ENCODE measurements at places on chromosomes 3 and 15. TPM values are rescaled to one million over a fixed set of nuclear protein-coding genes. Genes with fewer than 3 reads are reported as not detected.
A peak's percentile ranks its signal among the peaks of the same experiment; 100 is the strongest.

GRCh38 chr3:129360705-129361460 lies 67.6 kb downstream of the EFCAB12 start:
- peak; percentile 34 for DNase-seq

DNA sequence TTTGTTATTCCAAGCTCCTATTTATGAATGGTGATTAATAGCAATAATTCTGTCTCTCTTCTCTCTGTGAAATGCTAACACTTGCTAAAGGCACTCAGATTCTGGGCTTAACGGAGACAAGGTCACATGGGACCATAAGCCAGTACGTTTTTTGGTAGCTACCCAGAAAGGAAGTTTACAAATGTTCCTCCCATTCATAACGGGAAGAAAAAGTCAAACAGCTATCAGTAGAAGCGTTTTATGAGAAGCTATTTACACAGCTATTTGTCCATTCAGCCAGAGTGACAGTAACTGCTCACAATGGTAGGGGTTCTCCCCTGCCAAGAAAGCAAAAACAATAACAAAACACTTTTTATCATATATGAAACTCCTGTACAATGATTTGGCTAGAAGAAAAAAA lies 51.5 kb downstream of the ZMAT3 start:
- no peak for DNase-seq

GRCh38 chr3:101204246-101204645 lies 116.1 kb downstream of the IMPG2 start:
- no peak for DNase-seq

DNA sequence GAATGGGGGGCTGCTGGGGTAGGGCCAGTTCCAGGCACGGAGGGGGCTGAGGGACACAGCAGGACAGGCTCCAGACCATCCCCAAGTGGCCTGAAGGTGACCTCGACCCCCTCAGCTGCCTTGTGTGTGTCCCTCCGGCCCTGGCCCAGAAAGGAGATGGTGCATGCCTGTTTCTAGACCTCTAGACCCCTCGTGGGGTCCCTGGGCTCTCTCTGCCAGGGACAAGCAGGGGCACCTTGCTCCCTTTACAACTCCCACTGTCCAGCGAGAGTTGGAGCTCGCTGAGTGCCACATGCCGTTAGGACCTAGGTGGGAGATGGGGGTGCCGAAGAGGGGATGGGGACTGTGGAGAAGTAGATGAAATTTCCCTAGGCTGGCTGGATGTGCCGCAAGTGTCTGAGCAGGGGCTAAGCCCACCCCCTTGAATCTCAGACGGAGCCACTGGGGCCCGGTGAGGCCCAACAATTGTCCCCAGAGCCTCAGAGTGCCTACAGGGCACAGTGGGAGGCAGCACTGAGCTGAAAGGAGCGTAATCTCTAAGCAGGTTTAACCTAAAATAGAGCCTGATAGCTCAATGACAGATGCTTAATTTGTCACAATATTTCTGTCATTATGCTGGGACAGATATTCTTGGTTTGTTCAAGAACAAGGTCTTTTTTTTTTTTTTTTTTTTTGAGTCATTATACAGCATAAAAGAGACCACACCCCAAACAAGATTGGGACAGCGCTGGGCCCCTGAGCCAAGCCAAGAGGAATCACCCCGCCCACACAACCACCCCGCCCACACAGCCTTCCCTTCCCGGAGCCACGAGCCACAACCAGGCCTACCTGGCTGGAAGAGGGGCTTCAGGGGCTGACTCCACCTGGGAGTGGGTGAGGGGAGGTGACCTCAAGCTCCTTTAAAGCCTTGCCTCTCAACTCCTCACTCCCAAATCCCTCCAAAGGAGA lies 23.6 kb upstream of the KLF13 start:
- DNase-seq: peak; percentile 60

DNA sequence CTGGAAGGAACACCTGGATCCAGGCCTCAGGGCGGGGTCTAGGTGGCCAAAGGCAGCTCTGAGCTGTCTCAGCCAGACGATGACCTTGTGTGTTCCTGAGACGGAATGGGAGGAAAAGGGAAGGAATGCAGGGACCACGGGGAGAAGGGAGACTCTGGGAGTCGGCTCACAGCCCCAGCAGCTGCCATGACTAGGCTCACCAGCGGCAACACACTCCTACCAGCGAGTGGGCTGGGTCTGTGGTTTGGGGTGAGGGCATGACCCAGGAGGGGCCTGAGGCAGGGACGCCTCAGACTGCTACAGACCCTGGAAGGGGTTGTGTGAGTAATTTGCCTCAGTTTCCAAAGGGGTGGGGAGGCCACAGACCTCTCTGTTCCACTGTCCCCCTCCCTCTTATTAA lies 19.8 kb downstream of the IQSEC1 start:
- no peak for DNase-seq

DNA sequence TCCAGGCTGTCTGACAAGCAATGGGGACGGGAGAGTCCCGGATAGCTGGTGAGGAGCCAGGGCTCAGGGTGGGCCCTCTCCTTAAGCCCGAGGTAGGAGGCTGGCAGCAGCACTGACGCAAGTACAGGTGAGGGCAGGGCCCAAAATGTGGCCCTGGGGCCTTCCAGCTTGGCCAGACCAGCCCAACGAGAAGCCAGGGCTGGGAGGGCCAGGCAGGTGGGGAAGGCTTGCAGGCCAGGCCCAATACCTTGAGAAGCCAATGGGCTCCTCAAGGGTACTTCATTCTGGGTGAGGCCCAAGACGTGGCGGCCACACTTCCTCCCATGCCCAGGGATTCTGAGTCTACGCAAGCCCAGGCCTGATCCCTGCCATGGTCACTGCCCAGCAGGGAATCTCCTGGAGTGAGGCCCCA lies 37.2 kb downstream of the AMOTL2 start:
- no peak for DNase-seq

GRCh38 chr15:70509282-70509662 lies 254.1 kb downstream of the UACA start:
- no peak for DNase-seq

GRCh38 chr3:133448478-133449122 lies 48.7 kb downstream of the BFSP2 start:
- no peak for DNase-seq

DNA sequence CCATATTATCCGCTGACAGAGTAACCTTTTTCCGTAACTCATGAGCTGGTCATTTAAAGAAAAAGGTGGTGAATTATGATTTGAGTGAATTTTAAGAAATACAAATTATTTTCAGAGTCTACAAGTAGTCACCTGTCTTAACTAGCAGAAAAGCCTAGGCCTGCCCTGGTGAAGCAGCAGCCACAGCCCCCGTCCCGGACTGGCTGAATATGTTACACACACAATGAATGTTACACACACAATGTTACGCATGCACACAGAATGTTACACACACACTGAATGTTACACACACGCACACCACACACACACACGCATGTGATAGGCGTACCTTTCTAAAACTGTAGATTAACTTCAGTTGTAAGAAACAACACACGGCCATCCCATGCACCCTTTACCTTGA lies 77.8 kb downstream of the VGLL4 start:
- DNase-seq: no peak

DNA sequence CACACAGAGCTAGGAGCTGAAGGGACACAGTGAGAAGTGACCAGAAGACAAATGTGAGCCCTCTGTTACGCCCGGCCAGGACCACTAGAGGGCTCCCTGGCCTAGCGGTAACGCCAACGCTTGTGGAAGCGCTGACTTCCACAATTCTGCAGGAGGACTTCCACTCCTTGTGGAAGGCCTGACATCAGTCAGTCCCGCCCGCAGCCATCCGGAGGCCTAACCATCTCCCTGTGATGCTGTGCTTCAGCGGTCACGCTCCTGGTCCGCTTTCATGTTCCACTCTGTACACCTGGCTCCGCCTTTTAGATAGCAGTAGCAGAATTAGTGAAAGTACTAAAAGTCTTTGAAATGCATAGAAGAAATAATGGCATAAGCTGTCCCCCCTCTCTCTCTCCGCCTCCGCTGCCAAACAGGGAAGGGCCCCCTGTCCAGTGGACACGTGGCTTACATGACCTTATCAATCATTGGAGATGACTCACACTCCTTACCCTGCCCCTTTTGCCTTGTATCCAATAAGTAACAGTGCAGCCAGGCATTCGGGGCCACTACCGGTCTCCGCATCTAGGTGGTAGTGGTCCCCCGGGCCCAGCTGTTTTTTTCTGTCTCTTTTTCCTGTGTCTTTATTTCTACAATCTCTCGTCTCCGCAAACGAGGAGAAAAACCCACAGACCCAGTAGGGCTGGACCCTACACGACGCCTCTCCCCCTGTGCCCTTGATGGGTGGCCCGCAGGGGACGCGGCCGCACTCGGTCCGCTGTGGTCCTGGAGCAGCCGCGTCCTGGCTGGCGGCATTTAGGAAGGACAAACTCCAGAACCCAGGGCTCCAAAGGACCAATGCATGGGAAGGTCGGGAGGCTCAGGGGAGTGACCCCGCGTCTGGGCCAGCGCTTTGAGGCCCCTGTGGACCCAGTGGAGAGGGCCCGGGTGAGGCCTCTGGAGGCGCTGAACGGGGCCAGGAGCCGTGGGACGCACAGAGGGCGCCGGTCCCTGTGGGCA lies 27.0 kb upstream of the RPL32 start:
- peak; percentile 82 for DNase-seq

GRCh38 chr3:40681658-40682055 lies 156.9 kb downstream of the ZNF621 start:
- no peak for DNase-seq

GRCh38 chr3:50503504-50504342 lies at the start of gene CACNA2D2:
Gene CACNA2D2, minus strand, starts transcription at chr3:50503634. Its CDS starts 211 bp downstream, at chr3:50503423.
- peak; percentile 77 for DNase-seq

DNA sequence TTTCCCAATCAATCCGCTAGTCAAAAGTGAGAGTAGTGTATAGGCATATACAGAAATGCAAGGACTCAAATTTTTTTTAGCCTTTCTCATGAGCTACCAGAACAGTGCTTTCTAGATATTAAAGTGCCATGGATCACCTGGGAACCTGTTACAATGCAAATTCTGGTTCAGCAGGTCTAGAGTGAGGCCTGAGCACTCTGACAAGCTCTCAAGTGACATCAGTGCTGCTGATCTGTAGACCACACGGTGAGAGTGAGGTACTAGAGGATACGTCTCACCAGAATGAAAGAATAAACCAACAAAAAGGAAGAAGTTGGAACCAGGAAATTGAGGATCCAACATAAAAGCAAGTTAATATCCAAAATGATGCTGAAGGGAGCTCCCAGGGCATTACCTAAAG lies 16.0 kb upstream of the PLA2G4D start:
- DNase-seq: no peak

- DNase-seq: no peak
Observed at GRCh38 chr15:89735773-89736172, 15.3 kb downstream of the MESP1 start.

DNA sequence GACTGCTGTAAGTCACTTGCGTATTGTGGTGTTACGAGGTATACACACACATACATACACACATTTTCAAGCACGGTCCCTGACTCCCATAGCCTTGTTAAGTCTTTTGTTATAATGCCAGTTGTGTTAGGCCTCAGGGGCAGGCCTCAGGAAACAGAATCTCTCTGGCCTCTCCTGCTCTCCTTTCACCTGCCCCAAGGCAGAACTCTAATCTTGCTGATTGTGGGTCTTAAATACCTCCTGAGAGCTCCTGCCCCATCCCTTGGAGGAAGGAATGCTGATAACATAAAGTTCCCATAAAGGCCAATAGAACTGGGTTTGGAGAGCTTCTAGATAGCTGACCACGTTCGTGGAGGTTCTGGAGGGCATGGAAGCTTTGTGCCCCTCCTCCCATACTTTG lies 3.9 kb upstream of the NIT2 start:
- DNase-seq: no peak

DNA sequence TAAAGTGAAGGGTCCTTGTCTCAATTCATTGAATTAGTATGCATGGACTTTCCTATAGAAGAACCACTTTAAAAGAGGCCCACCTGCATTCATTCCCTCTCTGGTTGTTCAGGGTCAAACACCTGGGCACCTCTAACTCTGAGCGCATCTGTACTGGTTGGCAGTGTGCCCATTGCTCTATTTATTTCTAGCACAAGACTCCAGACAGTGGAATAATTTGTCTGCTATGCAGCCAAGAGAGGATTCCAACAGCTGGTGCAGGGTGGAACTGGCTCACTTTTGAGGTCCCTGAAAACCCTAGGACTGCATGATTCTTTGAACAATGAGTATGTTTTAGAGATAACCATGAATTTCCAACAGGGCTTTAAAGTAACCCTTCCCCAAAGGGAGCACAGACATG lies 57.9 kb downstream of the CCDC33 start:
- DNase-seq: no peak

GRCh38 chr3:46812237-46812791 lies 50.9 kb downstream of the MYL3 start:
- DNase-seq: peak; percentile 88

DNA sequence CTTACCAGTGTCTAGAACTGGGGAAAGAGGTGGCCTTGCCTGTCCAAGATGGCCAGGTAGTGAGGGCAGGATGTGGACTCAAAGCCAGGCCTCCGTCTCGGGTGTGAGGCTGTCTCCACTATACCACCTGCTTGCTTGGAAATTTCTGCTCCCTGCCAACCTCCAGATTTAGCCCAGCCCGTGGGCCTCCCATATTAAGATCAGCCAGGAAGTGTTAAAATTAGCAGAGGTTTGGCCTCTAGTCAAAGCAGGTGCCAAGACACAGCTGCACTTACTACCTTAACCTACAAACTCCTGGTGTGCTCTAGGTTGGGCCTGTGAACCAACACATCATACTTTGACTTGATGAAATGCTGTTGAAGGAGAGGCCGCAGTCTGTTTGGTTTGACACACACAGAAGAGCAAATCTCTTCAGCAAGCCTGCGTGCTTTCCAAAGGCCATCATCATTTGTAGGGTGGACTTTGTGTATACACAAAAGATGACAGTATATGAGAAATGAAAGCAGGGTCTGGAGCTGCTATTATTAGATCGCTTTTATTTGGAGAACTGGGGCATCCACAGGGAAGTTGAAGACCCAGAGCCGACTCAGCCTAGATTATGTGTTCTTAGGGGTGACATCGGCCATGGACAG lies 206.5 kb downstream of the XXYLT1 start:
- no peak for DNase-seq

DNA sequence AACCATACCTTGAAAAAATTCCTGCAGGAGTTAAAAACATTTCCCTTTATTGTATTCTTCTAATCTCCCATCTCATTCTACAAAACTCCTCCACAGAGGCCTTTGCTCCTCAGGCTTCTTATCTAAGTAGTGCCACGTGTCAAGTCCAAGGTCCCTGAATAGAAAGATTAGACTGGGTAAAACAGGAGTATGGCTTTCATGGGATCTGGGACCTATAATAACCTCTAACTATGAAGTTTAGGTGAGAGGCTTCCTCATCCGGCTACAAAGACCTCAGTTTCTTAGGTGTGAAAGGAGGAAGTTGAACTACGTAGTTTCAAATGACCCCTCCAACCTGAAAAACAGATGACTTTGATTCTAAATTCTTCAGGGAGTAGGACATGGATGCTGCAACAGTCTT lies 20.0 kb downstream of the GPR15 start:
- DNase-seq: no peak

- no peak for DNase-seq
Observed at GRCh38 chr15:83092309-83092976, 15.0 kb upstream of the TM6SF1 start.

The GOLGB1 gene
- polyA plus RNA-seq: 43.7 TPM

The SLCO3A1 gene
- 10.7 TPM for polyA plus RNA-seq

The ZNF385D gene
- polyA plus RNA-seq: 9.7 TPM

The LMCD1 gene
- polyA plus RNA-seq: 21.8 TPM
